D341Med (cell line): ENCODE measurements at places on chromosomes 3 and 15.

DNA sequence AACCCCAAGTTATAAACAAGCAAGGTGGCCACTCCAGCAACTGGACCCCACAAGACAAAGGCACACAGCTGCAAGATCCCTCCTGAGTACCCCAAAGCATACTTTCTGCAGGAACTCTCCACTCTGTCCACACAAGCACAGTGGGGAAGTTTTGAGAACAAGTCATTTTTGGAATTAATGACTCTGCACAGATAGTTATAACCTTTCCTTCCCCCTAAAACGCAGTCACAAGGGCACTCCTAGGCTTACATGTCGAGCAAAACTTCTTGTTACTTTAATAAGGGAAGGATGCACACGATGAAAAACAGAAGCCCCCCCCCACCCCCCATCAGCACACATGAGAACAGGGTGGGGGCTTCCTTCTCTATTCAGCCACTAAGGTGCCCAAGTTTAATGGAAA is 1.2 kb downstream of the STIMATE start:
- DNase-seq, result no peak

DNA sequence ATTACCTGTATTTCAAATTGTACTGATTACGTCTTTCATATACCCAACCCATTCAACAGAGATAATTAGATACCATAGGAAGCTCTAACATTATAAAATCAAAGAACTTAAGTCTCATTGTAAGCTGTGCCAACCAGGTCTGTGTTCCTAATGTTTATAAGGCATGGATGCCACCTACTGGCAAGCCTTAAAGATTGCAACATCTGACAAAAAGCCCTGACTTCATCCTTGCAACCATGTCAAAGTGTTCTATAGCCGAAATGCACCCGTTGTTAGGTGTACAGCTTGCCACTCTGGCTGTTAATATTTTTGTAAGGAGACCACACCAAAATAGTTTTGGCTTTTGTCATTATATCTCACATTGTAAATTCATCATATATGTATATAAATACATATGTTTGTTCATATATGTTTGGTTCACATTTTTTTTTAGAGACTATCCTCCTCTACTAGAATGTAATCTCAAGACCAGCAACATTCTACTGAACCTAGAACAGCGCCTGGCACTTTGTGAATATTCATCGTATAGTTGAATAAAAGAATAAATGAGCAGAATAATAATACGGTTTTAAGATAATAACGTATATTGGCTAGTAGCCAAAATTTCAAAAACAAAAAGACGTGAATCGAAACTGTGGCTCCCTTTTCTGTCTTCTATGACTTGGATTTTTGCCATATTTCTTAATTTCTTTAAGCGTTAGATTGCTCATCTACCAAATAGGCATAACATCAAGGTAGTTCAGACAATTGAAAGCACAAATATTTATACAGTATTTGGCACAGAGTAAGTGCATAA is 258.1 kb downstream of the TBL1XR1 start:
- peak; percentile 73 for DNase-seq

- peak; percentile 72 for DNase-seq
Measured at GRCh38 chr3:16239780-16240179, 25.0 kb downstream of the DPH3 start.

GRCh38 chr3:99624496-99625236 is 13.7 kb upstream of the COL8A1 start:
- DNase-seq, result no peak

- DNase-seq, result no peak
Measured at GRCh38 chr3:72123908-72124441, 339.0 kb upstream of the PROK2 start.

DNA sequence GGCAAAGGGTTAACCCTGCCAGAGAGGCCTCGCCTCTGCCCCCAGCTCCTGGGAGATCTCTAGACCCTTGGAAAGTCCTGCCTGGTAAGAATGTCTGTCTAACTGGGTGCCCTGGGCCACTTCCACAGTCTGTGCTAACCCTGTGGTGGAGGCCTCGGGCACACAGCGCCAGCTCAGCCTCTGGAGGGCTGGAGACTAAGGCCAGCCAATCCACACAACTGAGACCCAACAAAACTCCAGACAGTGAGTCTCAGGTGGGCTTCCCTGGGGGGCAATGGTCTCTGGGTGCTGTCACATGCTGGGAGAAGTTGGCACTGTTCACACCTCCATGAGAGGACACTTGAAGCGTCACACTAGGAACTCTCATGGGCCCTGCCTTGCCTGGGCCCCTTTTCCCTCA is 19.5 kb downstream of the ZXDC start:
- no peak for DNase-seq

DNA sequence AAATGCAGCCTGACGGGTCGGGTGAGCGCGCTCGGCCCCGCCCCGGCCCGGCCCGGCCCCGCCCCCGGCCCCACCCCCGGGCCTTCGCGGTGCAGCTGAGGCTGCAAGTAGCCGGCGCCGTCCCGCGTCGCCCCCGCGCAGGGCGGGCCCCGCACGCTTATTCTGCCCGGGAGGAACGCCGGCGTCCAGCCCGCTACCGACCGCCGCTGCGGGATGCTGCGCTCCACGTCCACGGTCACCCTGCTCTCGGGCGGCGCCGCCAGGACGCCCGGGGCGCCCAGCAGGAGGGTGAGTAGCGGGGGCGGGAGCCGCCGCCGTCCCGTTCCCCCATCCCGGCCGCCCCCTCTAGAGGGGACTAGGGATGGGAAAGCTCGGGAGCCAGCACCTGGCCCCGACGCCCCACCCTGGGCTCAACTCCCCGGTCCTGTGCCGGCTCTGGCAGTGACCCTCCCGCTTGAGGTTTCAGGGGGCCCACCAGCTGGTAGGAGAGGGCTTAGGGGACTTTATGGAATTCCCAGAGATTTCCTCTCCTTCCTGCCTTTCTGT is at the start of gene MYZAP:
Gene MYZAP (plus strand): TSS at position 83 of the 546 bp plus-strand sequence. CDS start 131 bp downstream, at position 214.
- peak; percentile 75 for DNase-seq

GRCh38 chr3:129686941-129687340 is 80.5 kb upstream of the PLXND1 start:
- DNase-seq, result no peak

DNA sequence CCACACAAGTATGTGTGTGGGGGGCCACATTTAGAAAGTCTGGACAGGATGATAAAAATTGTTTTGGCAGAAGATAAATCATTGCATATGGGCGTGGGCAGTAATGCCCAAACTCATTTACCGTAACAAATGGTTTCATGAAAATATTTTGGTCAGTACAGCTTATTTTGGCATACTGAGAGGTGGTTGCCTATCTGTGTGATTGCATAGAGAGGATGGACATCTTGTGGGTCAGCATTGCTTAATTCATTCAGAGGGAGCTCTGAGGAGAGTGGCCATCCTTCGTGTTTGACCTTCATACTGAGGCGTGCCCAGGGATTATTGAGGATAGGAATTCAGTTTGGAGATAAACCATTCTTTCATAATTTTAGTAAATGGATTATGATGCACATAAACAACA is 162.5 kb downstream of the GAP43 start:
- no peak for DNase-seq
